ENCODE measurements at places on chromosomes 3 and 15.

- DNase-seq, result no peak
- H3K4me3 ChIP-seq, result no peak overlapping the region
- H3K4me1 ChIP-seq, result no peaks in the 10 kb centered on the region
- H3K36me3 ChIP-seq, result no peaks in the 10 kb centered on the region
- no peaks in the 10 kb centered on the region for H3K27me3 ChIP-seq
Measured at GRCh38 chr3:131553495-131554247, 50.9 kb upstream of the MRPL3 start.

DNA sequence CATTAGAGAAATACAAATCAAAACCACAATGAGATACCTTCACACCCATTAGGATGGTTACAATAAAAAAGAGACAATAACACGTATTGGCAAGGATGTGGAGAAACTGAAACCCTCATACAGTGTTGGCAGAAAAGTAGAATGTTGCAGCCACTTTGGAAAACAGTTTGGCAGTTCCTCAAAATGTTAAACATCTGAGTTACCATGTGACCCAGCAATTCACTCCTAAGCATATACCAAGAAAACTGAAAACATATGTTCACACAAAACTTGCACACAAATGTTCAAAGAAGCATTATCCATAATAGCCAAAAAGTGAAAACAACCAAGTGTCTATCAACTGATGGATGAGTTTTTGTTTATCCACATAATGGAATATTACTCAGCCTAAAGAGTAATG is 166.9 kb upstream of the FAM3D start:
- H3K36me3 ChIP-seq, result no peaks in the 10 kb centered on the region
- H3K27ac ChIP-seq, result no peak overlapping the region
- DNase-seq, result no peak
- no peak overlapping the region for H3K4me3 ChIP-seq

- DNase-seq, result no peak
- H3K36me3 ChIP-seq, result peaks cover 9% of the 10 kb centered on the region
- H3K4me3 ChIP-seq, result no peak overlapping the region
- no peak overlapping the region for H3K27ac ChIP-seq
- peaks cover 44% of the 10 kb centered on the region for H3K4me1 ChIP-seq
Measured at GRCh38 chr3:152323834-152324233, 55.1 kb downstream of the MBNL1 start.

- no peaks in the 10 kb centered on the region for H3K36me3 ChIP-seq
- peak overlapping the region; percentile 89 for H3K27ac ChIP-seq
- H3K4me1 ChIP-seq, result peaks cover 16% of the 10 kb centered on the region
- no peaks in the 10 kb centered on the region for H3K27me3 ChIP-seq
- H3K4me3 ChIP-seq, result peak overlapping the region; percentile 90
Measured at GRCh38 chr3:146542978-146543377, 1.4 kb downstream of the PLSCR1 start.

DNA sequence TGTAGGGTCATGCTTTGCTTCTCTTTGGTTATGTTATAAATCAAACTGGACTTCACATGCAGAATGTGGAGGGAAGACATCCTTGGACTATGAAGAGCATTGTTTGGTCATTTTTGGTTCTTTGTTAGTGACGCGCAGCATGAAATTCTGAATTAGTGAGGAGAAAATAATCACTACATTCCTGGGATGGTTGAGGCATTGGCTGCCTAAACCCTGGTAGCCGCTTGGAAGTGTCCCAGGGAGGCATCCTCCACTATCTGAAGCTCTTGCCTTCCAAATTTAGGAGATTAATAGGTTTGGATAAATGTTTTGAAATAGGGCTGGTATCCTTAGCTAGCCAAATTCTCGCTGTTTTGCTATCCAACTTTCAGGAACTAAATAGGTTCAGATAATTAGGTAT is 96.2 kb downstream of the CLSTN2 start:
- no peak overlapping the region for H3K4me3 ChIP-seq
- H3K4me1 ChIP-seq, result no peaks in the 10 kb centered on the region
- DNase-seq, result no peak

GRCh38 chr3:24598695-24599470 is 104.2 kb upstream of the THRB start:
- H3K36me3 ChIP-seq, result no peaks in the 10 kb centered on the region
- H3K27ac ChIP-seq, result no peak overlapping the region
- DNase-seq, result no peak
- peaks cover 6% of the 10 kb centered on the region for H3K4me1 ChIP-seq

- H3K4me1 ChIP-seq, result no peaks in the 10 kb centered on the region
- no peaks in the 10 kb centered on the region for H3K36me3 ChIP-seq
- no peak for DNase-seq
- H3K27ac ChIP-seq, result no peak overlapping the region
- no peak overlapping the region for H3K4me3 ChIP-seq
Measured at GRCh38 chr15:61172325-61172724, 56.8 kb downstream of the RORA start.

- DNase-seq, result no peak
- no peaks in the 10 kb centered on the region for H3K27me3 ChIP-seq
- peak overlapping the region; percentile 47 for H3K27ac ChIP-seq
Measured at GRCh38 chr3:172148702-172149565, 109.6 kb downstream of the FNDC3B start.
